Smooth muscle cell of the brain vasculature (primary cell): ENCODE measurements at places on chromosomes 7 and 10.

- no peak for DNase-seq
These were observed 1126.1 kb upstream of the LRRN3 start for GRCh38 chr7:109964780-109965179.

DNA sequence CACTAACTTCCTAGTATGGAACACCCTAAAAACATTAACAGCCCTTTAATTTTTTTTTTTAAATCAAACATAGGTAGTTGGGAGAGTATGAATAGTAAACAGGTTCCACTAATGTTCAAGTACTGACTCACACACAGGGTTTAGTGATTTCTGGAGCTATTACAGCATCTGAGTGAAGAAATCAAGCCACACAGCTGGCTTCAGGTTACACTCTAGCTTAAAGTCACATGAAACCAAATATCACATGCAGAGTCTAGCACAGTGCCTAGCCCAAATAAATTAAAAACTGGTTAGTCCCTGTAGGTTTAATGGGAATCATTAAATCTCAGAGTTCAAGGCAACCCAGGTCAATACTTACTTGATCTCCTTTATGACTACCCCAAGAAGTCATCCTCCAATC, 11.6 kb downstream of the PANK1 start:
- no peak for DNase-seq

GRCh38 chr7:156791241-156791640, 101.7 kb downstream of the LMBR1 start:
- DNase-seq = no peak

- no peak for DNase-seq
These were observed 335.3 kb downstream of the GFRA1 start for GRCh38 chr10:115937768-115938056.

GRCh38 chr10:7306616-7307015, 104.2 kb downstream of the SFMBT2 start:
- DNase-seq = no peak

- DNase-seq = no peak
These were observed 33.8 kb downstream of the TBATA start for GRCh38 chr10:70751356-70751755.

DNA sequence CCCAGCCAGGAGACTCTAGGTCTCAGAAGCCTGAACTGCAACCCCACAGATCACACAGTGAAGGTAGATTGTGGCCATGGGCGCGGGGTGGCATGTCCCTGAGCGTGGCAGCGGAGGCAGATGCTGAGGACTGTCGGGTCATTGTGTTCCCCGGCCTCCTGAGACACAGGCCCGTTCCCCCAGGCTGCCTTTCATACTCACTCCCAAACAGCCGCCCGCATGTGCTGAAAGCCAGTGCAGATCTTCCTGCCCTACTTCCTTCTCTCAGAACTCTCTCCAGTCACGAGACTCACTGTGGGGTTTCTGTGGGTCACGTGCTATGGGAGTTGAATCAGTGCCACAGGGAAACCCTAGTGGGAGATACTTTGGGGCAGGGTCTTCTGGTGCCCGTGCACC, 48.0 kb downstream of the ZNF467 start:
- DNase-seq = no peak

GRCh38 chr7:19561121-19561805, 147.6 kb downstream of the POLR1F start:
- DNase-seq = no peak

- no peak for DNase-seq
These were observed 187.5 kb downstream of the KIAA1217 start for GRCh38 chr10:24396396-24396795.

GRCh38 chr10:86402283-86402941, 35.8 kb upstream of the GRID1 start:
- DNase-seq = no peak

DNA sequence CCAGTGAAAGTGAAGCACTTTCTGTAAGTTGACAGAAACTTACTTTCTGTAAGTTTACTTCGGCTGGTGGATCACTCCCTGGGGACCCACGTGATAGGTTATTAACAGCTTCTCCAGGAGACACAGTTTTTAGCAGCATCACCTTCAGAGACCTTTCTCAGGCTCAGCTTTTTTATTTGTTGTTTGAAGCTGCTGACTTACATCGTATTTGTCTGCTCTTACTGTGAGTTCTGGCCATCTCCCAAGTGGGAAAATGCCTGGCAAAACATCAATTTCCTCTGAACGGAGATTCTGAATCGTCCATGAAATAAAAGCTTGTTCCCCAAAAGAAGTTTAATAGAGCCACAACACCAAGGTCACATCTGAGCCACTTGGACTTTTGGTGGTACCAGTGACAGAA, 178.7 kb upstream of the PODXL start:
- no peak for DNase-seq

- peak; percentile 65 for DNase-seq
These were observed 97.1 kb downstream of the RGS10 start for GRCh38 chr10:119445311-119445934.

DNA sequence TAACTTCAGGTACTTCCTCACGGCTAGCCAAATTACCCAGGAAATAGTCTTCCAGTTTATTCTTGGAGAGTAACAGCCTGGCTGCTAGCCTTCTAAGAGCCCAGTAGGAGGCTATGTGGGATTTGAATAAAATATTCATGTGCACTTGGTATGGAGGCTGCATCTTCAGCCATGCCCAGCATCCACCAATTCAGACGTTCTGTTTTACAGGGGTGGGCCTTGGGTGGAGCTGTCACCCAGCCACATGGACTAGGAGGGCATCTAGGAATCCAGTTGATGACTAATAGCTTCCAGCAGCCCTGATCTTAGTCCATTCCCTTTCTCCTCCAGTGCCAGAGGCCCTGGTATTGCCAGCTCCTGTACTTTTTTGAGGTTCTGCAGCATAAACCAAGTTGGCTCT, 66.3 kb upstream of the ZRANB1 start:
- no peak for DNase-seq

DNA sequence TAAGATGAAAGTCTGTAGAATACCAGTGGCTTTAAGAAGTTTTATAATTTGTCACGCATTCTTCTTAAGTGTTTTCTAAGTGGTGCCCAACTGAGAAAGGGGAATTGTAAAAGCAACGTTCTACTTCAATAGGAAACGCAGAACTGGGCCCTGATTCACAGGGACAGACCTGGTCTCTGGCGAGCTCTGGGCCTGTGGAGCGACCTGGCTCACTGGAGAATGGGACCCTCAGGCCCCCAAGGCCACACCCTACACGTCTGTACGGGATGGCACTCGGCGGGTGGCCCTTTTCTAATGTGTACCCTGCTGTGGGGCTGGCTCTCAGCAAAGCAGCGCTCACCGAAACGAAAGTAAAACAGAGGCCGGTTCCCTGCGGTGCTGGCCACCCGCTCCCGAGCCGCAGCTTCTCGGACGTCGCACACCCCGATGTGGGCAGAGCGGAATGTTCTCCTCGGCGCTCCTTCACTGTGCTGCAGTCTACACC, 205.0 kb downstream of the DIP2C start:
- DNase-seq = peak; percentile 39

DNA sequence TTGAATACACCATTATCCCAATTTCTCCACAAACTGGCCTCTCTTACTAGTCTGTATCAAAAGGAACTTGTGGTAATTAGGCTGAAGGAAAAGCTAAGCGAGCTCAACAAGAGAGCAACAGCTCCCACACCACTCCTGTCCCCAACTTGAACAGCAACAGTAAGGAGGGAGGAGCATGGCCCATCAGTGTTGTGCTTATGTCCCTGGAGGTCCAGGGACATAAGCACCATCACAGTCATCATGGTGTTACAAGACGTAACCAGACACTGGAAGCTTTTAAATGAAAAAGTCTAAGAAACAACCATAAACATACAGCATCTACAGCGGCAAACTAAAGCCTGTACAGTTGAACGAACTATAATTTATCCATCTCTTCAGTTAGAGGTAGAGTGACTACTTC, 989 bp downstream of the ERLIN1 start:
- peak; percentile 6 for DNase-seq

- peak; percentile 36 for DNase-seq
These were observed 36.4 kb downstream of the DPYSL4 start for GRCh38 chr10:132223156-132223590.

- no peak for DNase-seq
These were observed 149.7 kb downstream of the PAXIP1 start for GRCh38 chr7:154853063-154853726.

DNA sequence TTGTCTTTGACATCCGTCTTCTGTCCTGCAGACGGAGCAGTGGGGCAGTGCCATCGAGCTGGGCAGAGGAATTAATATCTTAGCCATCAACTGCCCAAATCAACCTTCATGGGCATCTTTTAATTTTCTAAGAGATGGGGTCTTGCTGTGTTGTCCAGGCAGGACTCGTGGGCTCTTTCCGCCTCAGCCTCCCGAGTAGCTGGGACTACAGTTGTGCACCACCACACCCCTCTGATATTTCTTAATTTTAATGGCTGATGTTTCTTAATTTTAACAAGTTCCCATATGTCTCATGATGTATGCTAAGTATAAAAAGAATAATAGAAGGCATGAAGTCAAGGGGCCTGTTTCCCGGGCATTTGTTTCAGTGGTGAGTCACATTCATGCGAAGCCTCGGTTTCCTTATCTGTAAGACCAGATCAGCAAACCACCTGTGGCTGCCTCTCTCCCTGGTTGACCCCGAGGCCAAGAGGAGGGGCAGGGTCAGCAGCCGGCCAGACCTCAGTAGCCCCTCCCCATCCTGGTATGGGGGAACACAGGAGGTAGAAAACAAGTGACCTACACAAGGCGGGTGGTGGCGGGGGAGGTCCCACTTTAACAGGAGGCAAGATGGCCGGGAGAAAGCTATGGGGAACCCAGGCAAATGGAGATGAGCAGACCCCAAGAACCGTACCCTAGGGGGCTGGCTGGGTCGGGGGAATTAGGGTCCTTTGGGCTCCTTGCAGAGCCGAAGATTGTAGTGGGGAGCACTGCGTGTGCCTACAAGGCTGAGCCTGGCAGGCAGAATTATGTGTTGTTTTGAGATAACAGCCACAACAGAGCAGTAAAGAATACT, 85.5 kb downstream of the CUX1 start:
- no peak for DNase-seq

- no peak for DNase-seq
These were observed 41.7 kb downstream of the FAS start for GRCh38 chr10:89032141-89032891.

GRCh38 chr10:132802694-132803320, 16.9 kb upstream of the NKX6-2 start:
- DNase-seq = no peak

- no peak for DNase-seq
These were observed 8.4 kb upstream of the PDCD4 start for GRCh38 chr10:110863361-110863760.

DNA sequence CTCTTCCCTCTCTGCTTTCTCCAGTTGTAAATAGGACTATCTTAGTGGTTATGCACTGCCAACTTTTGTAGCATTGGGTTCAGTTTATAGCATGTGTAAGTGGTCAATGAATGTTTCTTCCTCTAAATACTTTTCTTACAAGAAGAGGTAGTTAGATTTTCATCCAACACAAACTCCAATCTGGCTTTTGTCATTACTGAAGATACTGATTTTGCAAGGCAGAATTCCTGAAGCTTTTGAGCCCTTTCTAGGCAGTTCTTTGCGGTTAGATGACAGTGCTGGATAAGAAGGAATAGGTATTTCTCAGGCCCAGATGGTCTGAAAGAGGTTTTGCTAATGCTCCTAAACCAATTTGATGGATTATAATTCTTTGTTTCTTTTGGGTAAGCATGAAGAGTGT, 60.5 kb downstream of the BICC1 start:
- no peak for DNase-seq

DNA sequence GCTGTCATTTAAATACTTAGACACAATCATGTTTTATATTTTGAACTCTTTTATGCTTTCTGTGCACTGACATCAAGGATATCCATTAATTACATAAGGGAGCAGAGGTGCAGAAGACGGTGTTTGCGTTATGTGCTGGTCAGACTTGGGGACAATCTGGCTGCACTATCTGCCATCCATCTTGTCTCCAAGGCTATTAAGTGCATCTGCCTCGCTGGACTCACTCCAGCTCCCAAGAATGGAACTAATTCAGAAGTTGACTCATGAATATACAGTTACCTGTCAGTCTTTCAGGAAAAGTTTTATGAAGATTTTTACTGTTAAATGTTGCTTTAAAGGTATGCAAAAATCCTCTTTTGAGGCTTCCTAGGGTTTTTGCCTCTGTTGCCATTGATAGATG, 391.0 kb downstream of the SUGCT start:
- no peak for DNase-seq

GRCh38 chr10:4708123-4708759, 117.8 kb upstream of the AKR1E2 start:
- no peak for DNase-seq

GRCh38 chr10:4698075-4698474, 127.9 kb upstream of the AKR1E2 start:
- no peak for DNase-seq

GRCh38 chr10:52999681-53000080, 227.1 kb upstream of the MBL2 start:
- DNase-seq = no peak

DNA sequence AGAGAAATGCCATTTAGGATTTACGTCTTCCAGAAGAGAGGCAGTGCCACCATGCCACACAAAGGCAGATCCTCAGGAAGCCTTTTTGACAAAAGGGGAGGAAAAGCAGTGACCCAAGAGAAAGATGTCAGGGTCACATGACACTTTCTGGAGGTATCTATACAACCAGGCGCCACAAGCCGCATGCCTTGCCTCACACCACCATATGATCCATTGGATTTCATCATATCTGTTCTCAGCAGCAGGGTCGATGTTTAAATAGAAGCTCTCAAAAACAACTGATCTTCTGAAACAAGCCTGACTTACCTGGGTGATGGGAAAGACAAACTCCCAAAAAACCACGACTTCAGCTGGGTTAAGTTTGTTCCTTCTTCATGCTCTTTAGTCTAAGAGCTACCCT, 52.5 kb upstream of the UNC5B start:
- no peak for DNase-seq

GRCh38 chr10:75074711-75075445, 36.6 kb upstream of the SAMD8 start:
- DNase-seq = no peak

GRCh38 chr10:31005895-31006294, 25.8 kb downstream of the ZNF438 start:
- DNase-seq = no peak

- DNase-seq = no peak
These were observed 38.6 kb downstream of the HECW1 start for GRCh38 chr7:43151076-43151475.

GRCh38 chr10:95542761-95543160, 18.4 kb downstream of the SORBS1 start:
- no peak for DNase-seq

DNA sequence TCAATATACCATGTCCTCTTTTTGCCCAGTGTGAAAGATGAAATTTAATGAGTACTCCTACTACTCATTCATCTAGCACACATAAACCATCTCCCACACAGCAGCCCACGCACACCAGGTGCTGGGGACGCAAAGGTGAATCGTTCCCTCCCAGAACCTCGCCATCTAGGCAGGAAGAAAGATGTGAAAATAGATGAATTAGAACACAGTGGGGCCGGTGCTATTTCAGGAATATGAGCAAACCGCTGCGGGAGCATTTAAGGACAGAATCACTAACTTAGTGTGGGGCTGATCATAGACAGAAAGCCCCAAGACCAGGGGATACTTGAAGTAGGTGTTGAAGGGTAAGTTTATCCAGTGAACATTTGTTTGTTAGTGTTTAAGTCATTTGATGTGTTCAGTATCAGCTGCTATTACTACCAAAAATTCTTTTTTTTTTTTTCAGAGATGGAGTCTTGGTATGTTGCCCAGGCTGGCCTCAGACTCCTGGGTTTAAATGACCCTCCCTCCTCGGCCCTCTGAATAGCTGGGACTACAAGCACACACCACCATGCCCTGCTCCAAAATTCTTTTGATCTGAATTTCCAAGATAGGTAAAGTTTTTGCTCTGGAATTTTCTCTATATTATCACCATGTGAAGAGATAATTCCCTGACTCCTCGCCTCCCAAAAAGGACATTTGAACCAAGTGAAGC, 48.8 kb downstream of the CPXM2 start:
- DNase-seq = no peak
